ENCODE measurements at places on chromosomes 7 and 10. TPM values are rescaled to one million over a fixed set of nuclear protein-coding genes. Genes with fewer than 3 reads are reported as not detected.

Gene NEURL1
- 0.95 TPM for total RNA-seq

- no peak for DNase-seq
These were observed 739.6 kb upstream of the GALNT17 start for GRCh38 chr7:70392256-70392876.

Gene PLEKHS1
- not detected for total RNA-seq

DNA sequence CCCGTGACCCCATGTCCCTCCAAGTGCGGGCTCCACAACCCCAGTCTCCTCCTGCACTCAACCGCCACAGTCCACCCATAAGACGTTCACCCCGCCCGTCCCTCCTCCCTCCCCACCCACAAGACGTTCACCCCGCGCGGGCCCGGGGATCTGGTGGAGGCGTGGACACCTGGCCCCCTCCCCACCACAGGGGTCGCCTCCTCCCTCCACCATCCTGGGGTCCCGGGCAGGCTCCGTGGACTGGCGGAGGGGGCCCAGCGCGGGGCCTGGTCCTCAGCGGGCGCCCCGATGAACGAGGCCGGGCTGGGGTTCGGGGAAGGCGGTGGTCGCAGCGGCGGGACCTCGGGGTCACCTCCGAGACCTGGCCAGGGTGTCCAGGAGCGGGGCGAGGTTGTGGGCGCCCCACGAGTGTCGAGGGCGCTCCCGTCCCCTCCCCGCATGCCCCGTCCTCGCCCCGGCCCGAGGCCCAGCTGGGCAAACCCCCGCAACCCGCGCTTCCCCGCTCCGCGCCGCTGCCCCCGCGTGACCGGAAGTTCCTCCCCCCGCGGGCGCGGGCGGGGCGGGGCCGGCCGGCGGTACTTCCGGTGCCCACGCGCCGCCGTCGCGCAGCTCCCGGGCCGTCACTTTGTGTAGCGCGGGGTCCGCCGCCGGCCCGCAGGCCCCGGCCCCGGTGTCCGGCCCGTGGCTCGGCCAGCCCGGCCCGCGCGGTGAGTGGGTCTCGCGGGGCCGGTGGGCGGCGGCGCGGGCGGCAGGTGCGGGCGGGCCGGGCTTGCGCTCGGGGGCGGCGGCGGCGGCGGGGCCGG is at the start of gene ZNF316:
ZNF316 (plus strand) TSS at position 578 of the 803 bp plus-strand sequence. CDS start 5,092 bp downstream, outside the sequence.
- DNase-seq, result peak; percentile 42

Gene GRID1
- total RNA-seq, result not detected

- peak; percentile 53 for DNase-seq
These were observed 277.4 kb upstream of the KLF14 start for GRCh38 chr7:131011432-131011742.

Gene RET
- total RNA-seq, result not detected

DNA sequence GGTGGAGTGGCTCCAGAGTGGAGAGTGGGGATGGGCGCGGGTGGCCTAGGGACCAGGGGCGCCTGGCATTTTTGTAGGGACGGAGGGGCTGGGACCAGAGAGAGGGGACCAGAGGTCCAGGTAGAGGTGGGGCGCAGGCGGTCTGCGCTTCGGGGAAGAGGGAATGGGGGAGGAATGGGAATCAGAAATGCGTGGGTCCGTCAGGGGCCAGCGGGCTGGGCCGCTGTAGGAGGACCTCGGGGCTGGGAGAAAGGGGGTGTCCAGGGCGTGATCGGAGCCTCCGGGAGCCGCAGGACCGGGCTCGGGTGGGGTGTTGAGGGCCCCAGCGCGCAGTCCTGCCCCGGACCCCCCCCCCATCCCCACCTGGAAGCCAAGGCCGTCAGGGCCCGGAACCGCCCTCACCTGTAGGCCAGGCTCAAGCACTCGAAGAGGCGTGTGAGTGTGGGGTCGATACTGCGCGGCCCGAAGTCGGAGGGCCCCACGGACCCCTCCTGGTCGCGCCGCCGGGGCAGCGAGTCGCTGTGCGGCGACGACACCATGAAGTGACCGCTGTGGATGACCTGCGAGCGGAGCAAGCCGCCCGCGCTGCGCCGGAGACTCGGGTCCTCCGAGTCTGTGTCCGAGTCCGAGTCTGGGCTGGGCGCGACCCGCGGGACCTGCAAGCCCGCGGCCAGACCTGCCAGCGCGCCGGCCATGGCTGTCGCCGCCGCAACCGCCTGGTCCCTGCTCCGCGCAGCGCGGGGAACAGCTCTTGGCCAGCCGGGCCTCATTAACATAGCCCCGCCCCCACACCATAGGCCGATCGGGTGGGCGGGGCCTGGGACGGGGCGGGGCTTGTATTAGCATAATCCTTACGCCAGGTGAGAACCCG is at the start of gene MLXIPL:
MLXIPL (minus strand) TSS at position 725 of the 871 bp plus-strand sequence; CDS start at position 695, 30 bp downstream.
- peak; percentile 92 for DNase-seq

Gene NPS
- total RNA-seq, result not detected

DNA sequence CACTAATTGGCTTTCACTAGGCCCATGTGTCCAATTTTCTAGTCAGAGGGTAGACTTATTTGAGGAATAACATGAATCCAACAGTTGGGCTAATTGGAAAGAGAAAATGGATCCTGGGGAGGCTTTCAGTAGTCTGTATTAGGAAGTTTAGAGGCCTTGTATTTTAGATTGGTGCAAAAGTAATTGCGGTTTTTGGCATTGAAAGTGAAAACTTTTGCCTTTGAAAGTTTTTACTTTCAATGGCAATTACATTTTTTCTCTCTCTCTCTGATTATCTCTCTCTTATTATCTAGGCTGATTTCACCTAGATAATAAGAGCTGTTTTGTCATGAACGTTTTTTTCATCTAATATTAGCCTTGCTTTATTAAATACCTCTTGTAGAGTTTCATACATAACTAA is 981.7 kb downstream of the REEP3 start:
- DNase-seq, result no peak

DNA sequence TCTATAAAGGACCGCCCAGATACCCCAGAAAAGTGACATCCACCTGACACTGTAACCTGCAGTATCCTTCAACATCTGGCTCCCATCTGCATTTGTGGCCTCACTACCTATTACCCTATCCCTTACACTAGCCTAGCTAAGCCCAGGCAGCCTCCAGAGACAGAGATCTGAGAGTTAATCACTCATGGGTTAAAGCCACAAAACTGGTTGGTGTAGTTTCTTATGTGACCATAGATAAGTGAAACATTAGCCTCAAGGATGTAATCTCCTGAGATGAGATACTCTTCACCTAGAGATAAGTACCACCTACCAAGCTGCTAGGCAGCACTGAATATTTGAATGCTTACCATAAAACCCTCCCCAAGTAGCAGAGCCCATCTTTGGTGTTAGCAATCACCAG is 35.4 kb downstream of the CTTNBP2 start:
- no peak for DNase-seq

GRCh38 chr7:9175871-9176270 is 742.5 kb downstream of the NXPH1 start:
- no peak for DNase-seq

Gene CBX3
- 344 TPM for total RNA-seq

GRCh38 chr10:60883187-60883586 is 60.8 kb downstream of the RHOBTB1 start:
- DNase-seq, result peak; percentile 13

Gene TRPV5
- total RNA-seq, result not detected

GRCh38 chr7:24659505-24659904 is 86.3 kb downstream of the PALS2 start:
- DNase-seq, result no peak

GRCh38 chr10:131009791-131010190 is 301.7 kb downstream of the TCERG1L start:
- DNase-seq, result no peak

Gene TMEM213
- not detected for total RNA-seq

- no peak for DNase-seq
These were observed 18.9 kb downstream of the NOD1 start for GRCh38 chr7:30459591-30460245.

Gene SHTN1
- total RNA-seq, result 0.62 TPM

GRCh38 chr7:94178230-94178629 is 174.1 kb upstream of the BET1 start:
- no peak for DNase-seq

GRCh38 chr10:50210876-50211275 is 40.4 kb downstream of the ASAH2 start:
- no peak for DNase-seq

Gene ACSL5
- 0.81 TPM for total RNA-seq

Gene DNAH11
- total RNA-seq, result 0.43 TPM

Gene MYL10
- total RNA-seq, result 0.17 TPM

DNA sequence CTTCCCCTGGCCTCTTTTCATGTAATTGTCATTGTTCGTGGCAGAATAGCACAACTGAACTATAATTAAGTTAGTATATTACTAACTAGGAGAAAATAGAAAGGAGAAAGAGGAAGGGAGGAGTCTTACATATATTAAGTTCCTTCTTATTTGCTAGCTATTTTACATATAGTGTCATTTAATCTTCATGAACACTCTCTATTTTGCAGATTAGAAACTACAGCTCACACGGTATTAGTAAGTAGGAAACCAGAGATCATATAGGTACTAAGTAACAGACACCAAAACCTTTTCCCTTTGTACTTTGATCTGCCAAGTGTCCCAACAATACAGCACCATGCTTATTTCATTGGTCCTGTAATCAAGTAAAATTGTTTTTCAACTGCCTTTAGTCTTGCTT is 202.4 kb upstream of the HPS1 start:
- DNase-seq, result no peak

Gene TMEM270
- total RNA-seq, result not detected

Gene ACSM6
- not detected for total RNA-seq

- no peak for DNase-seq
These were observed 340.5 kb downstream of the TNS3 start for GRCh38 chr7:47241112-47242065.

Gene LRRD1
- not detected for total RNA-seq
